ENCODE measurements at places on chromosomes 3 and 15. TPM values are rescaled to one million over a fixed set of nuclear protein-coding genes. Genes with fewer than 3 reads are reported as not detected.

RPP25 gene
- 11.7 TPM for total RNA-seq

UBAP1L gene
- 3.7 TPM for total RNA-seq

IL16 gene
- 11.1 TPM for total RNA-seq

CYP8B1 gene
- not detected for total RNA-seq

SETD2 gene
- 78.9 TPM for total RNA-seq

ALDH1L1 gene
- 62.5 TPM for total RNA-seq

PIGZ gene
- 17.4 TPM for total RNA-seq

DNA sequence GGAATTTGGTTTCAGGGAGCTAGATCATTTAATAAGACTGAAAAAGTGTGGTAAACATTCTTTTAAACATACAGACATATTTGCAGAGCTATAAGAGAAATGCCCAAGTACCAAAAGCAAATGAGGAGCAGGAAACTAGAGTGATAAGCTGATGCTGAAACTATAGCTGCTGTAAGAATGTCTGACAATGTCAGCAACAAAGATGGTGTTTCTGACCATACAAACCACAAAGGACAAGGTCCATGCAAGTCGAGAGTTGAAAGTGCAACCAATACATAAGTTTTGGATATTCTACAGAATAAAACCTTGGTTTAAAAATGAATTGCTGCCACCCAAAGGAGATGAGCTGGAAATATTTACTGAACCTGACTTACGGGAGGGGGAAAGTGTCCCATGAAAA, 610.2 kb downstream of the TBL1XR1 start:
- H3K27ac ChIP-seq, result no peak overlapping the region
- H3K27me3 ChIP-seq, result no peaks in the 10 kb centered on the region
- no peak overlapping the region for H3K4me3 ChIP-seq
- DNase-seq, result no peak
- H3K4me1 ChIP-seq, result no peaks in the 10 kb centered on the region
- no peaks in the 10 kb centered on the region for H3K36me3 ChIP-seq

GRCh38 chr3:196652961-196653795, 13.7 kb downstream of the NRROS start:
- DNase-seq, result no peak
- H3K27ac ChIP-seq, result no peak overlapping the region
- H3K27me3 ChIP-seq, result no peaks in the 10 kb centered on the region

DNA sequence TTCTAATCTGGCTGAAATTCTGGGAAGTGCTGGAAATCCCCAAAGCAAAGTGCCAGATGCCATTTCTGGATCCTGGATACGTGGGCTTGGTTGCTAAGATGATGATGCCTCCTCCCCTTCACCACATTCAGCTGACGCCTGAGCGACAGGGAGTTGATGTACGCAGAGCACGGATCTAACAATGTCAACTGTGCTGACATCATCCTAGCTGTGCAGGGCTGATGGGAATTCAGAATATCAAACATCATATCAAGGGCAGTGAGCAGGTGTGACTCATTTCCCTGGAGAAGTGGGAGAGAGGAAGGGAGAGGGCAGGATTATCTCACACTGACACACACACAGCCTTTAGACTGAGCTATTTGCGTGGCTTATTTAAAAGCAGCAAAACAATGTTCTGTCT, 92.6 kb upstream of the ZBTB20 start:
- DNase-seq, result peak; percentile 70
- no peak overlapping the region for H3K27ac ChIP-seq
- peaks cover 31% of the 10 kb centered on the region for H3K4me1 ChIP-seq
- H3K36me3 ChIP-seq, result no peaks in the 10 kb centered on the region
- H3K4me3 ChIP-seq, result peak overlapping the region; percentile 3
- no peaks in the 10 kb centered on the region for H3K27me3 ChIP-seq

DNA sequence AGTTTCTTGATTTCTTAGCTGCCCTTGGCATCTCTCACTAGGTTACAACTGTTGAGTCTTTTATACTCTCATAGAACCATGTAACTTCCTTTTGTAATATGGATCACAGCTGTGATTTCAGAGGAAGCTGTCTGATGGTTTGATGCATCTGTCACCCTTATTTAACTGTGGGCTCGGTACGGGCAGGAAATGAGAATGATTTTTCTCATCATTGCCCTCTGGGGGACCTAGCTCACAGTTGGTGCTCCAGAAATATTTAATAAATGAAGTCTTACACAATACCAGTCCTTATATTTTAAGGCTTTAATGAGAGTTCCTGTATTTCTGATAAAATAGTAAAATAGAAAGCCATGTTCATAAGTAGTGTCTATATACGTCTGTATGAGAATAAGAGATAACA, 151.2 kb downstream of the EBLN2 start:
- no peaks in the 10 kb centered on the region for H3K27me3 ChIP-seq
- no peaks in the 10 kb centered on the region for H3K36me3 ChIP-seq

- H3K4me1 ChIP-seq, result no peaks in the 10 kb centered on the region
- DNase-seq, result no peak
- H3K27me3 ChIP-seq, result no peaks in the 10 kb centered on the region
Measured at GRCh38 chr3:155178810-155179436, 98.8 kb downstream of the MME start.

GRCh38 chr3:124784686-124785382, 54.6 kb downstream of the UMPS start:
- no peaks in the 10 kb centered on the region for H3K27me3 ChIP-seq
- H3K36me3 ChIP-seq, result no peaks in the 10 kb centered on the region
- no peak overlapping the region for H3K4me3 ChIP-seq
- H3K27ac ChIP-seq, result peak overlapping the region; percentile 82
- peaks cover 81% of the 10 kb centered on the region for H3K4me1 ChIP-seq

GRCh38 chr3:155179966-155180757, 100.0 kb downstream of the MME start:
- H3K27ac ChIP-seq, result no peak overlapping the region
- H3K4me1 ChIP-seq, result no peaks in the 10 kb centered on the region
- H3K27me3 ChIP-seq, result no peaks in the 10 kb centered on the region
- no peak overlapping the region for H3K4me3 ChIP-seq

DNA sequence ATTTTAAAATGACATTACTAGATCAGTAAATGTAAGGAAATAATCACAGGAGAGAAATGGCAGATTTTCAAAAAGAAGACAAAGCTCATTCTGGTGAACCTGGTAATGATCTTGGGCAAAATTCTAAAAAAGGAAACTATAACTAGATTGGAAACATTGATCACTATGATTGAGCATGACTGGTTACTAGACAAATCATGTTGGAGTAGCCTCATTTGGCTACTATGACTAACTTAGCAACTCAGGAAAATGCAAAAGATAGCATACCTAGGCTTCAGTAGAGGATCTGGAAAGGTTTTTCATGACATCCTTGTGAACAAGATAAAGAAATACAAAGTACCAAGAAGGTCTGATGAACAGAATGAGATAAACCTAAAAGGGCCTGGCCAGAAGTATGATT, 7.6 kb upstream of the TMF1 start:
- H3K4me1 ChIP-seq, result no peaks in the 10 kb centered on the region
- H3K36me3 ChIP-seq, result peaks cover 20% of the 10 kb centered on the region
- H3K27me3 ChIP-seq, result no peaks in the 10 kb centered on the region
- H3K27ac ChIP-seq, result no peak overlapping the region
- no peak for DNase-seq

DNA sequence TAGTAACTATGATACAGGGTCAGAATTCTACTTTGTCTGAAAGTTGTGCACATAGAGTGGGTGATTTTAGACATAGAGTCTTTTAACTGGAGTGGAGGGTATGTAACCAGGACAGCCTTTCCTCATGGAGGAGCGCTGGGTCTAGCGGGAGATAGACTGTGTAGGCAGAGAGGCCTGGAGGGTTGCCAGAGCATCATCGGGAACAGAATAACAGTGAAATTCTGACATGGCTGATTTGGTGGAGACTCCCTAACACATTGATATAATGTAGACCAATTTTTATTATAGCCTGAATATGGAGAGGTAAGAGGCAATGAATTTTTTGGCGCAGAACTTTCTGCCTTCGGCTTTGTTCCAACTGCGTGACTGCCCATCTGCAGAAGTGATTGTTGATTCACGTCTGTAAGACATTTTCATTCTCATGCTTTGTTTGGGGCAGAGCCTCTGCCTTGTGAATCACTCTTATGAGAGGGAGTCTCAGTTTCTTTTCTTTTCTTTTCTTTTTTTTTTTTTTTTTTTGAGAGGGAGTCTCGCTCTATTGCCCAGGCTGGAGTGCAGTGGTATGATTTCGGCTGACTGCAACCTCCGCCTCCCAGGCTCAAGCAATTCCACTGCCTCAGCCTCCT, 16.0 kb downstream of the LPP start:
- peak overlapping the region; percentile 62 for H3K27ac ChIP-seq
- H3K36me3 ChIP-seq, result no peaks in the 10 kb centered on the region
- peaks cover 92% of the 10 kb centered on the region for H3K4me1 ChIP-seq
- no peak for DNase-seq

GRCh38 chr3:11582191-11582968, 61.3 kb downstream of the VGLL4 start:
- peaks cover 39% of the 10 kb centered on the region for H3K4me1 ChIP-seq
- H3K27me3 ChIP-seq, result no peaks in the 10 kb centered on the region
- no peaks in the 10 kb centered on the region for H3K36me3 ChIP-seq
- H3K27ac ChIP-seq, result peak overlapping the region; percentile 43

Measured in thoracic aorta (tissue), 2 donors.